HuH-7 (cell line): ENCODE measurements at places on chromosomes 3 and 15.

GRCh38 chr3:86991840-86992435 lies 989 bp upstream of the VGLL3 start:
- DNase-seq = no peak

DNA sequence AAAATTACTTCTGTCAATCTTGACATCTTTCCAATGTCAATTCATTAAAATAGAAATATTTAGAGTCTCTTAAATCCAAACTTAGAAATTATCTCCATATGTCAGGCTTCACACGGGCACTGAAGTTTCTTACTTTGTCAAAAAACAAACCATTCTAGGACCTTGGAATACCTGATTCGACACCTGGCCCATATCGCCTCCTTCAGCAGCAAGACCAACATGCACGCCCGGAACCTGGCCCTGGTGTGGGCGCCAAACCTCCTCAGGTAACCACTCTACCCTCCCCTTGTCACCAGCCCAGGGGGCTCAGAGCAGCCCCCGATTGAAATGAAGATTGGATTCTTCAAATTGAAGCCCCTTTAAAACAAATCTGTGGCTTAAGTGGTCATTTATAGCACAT lies 81.3 kb downstream of the TMEM39A start:
- no peak for DNase-seq

GRCh38 chr3:72517921-72518424 lies 330.3 kb downstream of the SHQ1 start:
- DNase-seq = no peak

DNA sequence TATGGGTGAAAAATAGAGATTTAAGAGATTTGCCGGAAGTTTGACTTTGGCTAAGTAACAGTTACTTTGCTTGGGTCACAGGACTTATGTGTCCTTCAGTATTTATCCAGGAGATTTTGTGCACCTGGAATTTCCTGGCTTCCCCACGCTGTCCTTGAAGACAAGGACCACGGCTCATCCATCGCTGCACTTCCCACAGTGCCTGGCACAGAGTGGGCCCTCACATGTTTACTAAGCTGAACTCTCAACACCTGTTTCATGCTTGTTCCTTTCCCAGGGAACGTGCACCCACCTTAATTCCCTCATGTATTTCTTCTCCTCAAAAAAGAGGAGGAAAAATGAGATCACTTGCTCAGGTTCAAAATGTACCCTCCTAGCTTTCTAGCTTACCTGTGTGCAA lies 32.0 kb downstream of the CA12 start:
- DNase-seq = no peak

DNA sequence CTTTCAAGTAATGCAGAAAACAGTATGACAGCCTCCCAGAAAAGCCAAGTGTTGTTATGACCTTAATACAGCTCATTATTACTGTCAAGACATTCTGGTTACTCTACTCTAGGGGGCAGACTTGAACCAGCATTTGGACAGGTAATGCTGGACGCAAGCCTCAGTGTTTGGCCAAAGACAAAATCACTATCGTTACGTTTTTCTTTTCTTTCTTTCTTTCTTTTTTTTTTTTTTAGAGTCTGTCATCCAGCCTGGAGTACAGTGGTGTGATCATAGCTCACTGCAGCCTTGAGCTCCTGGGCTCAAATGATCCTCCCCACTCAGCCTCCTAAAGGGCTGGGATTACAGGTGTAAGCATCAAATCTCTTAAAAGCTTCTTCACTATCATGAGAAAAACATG lies 29.4 kb upstream of the TMEM45A start:
- peak; percentile 72 for DNase-seq

GRCh38 chr3:101256511-101256910 lies 63.9 kb downstream of the IMPG2 start:
- no peak for DNase-seq

DNA sequence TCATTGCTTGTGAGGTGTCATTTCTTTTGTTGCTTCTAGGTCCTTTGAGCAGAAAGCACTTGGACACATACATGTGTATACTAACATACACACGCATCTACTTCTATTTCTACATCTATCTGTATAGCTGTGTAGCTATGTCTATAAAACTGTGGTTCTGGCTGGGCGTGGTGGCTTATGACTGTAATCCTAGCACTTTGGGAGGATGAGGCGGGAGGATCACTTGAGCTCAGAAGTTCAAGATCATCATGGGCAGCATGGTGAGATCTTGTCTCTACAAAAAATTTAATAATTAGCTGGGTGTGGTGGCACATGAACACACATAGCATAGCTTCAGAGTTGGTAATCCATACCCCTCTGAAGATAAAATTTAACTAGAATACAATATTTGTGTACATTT lies 65.0 kb upstream of the MAGI1 start:
- no peak for DNase-seq

- DNase-seq = no peak
These were observed 19.5 kb downstream of the SHF start for GRCh38 chr15:45168286-45168685.

DNA sequence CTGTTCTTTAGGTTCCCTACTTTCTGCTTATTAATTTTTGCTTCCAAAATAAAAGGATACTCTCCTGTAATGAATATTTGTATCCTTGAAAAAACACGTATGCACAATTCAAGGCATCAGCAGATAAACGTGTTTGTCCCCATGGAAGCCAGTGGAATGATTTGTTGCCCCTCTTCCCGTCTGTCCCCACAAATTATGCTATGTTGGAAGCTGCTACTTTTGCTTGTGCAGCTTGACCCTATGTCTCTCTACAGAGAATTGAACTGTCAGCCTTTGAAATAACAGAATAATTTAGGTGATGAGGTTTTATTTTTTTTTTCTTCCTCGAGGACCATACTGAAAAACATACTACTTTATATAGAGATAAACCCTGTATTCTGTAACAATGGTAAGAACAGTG lies 401.5 kb upstream of the GOLIM4 start:
- no peak for DNase-seq

DNA sequence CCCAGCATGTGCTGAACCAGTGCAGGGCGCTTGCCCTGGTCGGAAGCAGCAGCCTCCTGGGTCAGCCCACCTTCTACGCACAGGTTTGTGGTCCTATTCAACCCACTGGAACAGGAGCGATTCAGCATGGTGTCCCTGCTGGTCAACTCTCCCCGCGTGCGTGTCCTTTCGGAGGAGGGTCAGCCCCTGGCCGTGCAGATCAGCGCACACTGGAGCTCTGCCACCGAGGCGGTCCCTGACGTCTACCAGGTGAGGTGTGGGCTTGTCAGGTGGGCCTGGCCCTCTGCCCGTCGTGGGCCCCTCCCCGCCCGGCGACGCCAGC lies 8.2 kb downstream of the MAN2A2 start:
- DNase-seq = no peak
